ENCODE measurements at places on chromosomes 2 and 18.

DNA sequence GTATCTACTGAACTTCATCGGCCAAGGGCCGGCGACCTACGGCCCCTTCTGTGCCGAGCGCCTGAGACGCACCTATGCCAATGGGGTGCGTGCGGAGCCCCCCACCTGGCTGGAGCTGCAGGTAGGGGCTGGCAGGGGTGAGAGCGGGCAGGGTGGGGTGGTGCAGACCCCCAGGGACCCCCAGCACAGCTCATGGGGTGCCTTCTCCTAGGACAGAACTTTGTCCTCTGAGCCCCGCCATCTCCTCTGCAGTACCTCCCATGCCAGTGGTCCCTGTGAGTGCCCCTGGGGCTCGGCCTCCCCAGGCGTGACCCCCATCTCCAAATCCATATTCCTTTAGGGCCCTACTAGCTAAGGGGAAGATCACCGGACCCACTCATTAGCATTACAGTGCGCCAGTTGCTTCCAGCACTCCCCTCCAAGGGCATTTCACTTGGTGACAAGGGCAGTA, 23.9 kb upstream of the GPR17 start:
- no peak for DNase-seq

DNA sequence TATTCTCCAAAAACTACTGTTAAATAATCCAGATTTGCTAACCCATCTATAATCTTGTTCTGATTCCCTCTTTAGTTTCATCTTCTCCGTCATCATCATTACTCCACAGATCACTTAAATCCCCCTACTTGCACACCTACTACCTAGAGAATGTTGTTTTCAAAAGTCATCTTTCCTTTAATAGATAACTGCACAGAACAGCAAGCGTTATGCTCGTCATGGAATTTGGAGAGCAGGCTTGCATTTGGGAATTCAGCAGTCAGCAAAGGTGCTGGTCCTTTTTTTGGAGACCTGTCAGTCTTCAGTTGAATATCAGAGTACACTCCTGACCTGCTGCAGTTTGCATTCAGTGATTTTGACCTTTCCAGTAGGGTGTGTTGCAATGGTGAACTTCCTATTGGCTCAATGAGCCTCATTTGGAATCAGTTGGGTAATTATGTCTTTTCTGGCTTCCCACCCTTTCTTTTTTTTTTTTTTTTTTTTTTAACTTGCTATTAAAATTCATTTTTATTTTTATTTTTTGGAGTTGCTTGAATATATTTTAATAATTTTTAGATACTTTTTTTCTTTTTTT, 110.6 kb downstream of the HNRNPLL start:
- DNase-seq = no peak

DNA sequence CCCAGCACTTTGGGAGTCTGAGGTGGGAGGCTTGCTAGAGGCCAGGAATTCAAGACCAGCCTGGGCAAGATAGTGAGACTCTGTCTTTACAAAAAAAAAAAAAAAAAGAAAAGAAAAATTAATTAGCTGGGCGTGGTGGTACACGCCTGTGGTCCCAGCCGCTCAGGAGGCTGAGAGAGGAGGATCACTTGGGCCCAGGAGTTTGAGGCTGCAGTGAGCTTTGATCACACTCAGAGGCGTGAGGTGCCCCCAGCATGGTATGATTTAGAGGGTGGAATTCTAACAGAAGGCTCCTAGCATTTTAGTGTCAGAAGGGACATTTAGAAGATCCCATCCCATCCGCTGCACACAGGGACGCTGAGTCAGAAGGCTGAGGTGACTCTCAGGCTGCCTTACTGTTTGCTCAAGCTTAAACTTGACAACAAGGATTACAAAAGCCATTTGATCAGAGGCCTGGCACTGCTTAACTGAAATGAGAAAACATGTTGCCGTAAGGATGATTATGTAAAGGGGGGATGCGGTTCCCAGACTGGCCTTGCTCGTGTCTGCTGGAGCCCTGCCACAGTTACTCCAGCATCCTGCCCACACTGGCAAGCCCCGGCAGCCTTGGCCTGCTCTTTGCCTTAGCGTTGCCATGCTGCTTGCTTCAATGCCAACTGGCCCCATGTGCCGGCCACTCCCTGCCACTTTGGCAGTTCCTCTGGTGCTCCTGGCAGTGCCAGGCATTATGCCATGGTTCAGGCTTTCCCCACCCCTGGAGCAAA, 45.6 kb upstream of the SLC1A4 start:
- DNase-seq = no peak

DNA sequence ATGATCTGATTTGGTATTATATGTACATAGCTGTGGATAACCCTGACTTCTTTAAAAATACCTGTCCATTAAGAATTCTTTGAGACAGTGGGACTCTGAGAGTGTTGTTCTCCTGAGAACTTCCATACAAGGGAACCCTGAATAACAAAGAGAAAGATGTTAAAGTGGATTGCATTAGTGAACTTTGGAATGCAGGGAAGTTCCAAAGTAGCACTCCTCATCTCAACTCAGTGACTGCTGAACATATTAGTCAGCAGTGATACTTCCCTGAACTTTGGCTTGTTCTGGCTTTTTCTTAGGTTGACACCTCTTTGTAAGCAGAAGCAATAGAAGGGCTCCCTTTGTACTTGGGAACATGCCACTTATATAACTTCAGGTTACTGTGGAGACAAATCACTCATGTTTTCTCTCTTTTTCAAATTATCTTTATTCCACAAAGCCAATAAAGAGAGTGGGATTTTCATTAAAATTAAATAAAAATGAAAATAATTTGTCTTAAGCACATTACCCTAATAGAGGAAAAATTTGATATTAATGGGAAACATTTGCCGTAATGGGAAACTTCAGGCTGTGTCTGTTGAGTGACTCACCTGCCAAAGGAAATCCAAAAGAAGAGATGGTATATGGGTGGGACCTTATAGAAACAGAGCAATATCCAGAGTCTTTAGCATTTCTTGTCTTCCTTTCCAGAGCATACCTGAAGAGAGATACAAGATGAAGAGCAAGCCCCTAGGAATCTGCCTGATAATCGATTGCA, 33.3 kb downstream of the CFLAR start:
- DNase-seq = no peak

DNA sequence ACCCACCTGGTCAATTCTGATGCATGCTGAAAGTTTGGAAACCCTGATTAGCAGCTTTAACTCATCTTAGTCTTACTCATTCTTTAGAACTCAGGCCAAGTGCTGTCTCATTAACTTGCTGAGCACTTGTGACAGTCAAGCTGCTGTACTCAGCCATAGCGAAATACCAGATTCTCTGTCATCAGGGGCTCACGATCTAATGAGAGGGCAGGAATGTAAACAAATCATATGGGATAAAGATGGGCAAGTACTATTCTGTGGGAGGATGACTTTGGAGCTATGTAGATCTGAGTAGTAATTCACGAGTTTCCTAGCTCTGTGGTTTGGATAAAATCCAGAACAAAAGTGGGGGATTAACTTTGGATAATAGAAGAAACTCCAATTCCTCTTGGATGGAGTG, 376.6 kb downstream of the HRH4 start:
- no peak for DNase-seq

DNA sequence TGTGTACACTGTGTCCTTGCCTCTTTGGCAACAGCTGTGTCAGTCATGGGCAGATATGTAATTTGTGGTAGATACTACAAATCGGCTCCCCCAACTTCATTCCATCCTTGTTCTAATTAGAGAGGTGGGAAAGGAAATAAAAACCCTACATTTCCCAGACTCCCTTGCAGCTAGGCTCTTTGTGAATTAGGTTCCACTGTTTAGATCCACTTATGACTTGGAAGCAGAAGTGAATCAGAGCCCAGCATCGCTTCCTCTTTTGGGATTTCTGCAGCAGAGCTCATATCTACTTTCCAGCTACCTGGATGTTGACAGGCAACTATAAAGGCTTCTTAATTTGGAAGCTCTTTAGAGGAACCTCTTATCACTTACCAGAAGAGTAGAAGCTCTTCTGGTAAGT, 34.1 kb upstream of the NARS1 start:
- no peak for DNase-seq

DNA sequence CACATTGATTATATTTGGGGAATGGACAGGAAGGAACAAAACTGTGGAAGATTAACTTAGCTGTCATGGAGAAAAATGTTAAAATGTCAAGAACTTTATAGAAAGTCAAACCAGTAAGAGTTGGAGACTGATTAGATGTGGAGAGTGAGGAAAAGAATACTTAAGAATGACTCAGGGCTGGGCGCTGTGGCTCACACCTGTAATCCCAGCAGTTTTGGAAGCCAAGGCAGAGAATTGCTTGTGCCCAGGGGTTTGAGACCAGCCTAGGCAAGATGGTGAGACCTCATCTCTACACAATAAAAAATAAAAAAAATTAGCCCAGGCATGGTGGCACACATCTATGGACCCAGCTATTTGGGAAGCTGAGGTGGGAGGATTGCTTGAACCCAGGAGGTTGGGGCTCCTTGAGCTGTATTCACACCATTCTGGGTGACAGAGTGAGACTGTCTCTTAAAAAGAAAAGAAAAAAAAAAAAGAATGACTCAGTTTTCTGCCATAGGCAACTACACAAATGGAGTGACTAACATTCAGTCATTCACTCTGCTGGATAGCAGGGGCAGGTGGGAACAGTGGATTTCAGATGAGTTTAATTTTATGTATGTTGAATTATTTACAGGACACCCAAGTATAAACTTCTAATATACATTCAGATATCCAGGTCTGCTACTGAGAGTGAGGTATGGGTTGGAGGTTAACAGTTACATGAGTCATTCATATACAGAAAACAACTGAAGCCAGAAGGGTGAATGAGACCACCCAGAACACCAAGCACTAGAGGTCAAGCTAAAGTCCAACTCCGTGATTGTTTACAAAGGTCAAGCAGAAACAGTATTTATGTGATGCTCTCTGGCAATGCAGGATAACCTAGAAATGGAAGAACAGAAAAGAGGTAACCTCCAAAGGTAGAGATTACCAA, 33.9 kb downstream of the ORC2 start:
- DNase-seq = no peak

GRCh38 chr2:170098626-170099312, 79.2 kb upstream of the MYO3B start:
- DNase-seq = no peak

DNA sequence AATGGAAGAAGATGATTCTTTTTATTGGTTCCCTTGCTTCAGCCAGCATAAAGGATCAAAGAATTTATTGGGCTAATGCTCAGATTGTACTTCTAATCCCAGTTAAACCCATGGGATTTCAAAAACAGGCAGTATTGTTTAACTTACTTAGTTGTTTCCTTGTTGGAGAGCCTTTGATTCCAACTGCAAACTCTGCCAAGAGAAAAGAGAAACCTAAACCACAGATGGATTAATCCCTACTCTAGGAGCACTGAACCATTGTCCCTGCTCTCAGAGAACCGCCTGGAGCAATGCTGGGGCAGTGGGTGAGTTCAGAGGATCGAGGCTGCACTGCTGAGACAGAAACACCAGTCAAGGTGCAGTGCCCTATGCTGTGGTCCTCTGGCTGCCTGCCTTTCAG, 44.9 kb upstream of the SIGLEC15 start:
- DNase-seq = no peak

- peak; percentile 57 for DNase-seq
Measured at GRCh38 chr18:76491473-76491775, 3.6 kb downstream of the ZNF516 start.

- no peak for DNase-seq
Measured at GRCh38 chr18:73520229-73520628, 627.4 kb downstream of the FBXO15 start.

GRCh38 chr18:46166261-46166970, 62.2 kb downstream of the HAUS1 start:
- no peak for DNase-seq

DNA sequence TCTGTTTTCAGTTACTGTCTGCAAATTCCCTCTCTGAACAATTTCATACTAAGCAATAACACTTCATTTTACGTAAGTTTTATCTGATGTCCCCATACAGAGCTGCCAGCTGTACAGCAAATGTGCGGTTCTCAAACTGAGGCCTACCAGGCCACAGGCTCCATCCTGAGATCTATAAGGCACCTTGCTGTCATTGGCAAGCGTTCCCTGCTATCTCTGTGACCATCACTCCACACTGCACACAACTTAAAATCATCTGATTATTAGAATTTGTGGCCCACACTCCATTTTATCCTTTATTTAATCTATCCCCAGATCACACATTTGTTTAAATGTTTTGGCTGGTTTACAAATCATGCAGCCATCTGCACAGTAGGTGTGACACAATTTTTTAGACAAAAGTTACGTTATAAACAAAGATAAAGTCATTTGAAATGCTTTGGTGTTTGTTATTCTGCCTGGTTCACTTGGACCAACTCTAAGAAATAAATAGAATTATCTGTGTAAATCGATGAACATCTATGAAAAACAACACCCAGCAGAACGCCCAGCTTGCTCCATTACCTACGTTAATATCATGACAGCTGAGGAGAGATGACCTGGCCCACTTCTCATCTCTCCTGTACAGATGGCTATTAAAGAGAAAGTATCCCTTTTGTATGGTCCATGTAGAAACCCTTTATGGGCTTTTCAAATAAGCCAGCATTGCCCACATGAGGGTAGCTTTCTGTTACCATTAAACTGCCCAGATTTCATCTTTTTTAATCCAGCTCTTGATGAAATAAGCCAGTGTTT, 162.4 kb downstream of the ZNF521 start:
- DNase-seq = no peak

- DNase-seq = no peak
Measured at GRCh38 chr18:45836242-45837205, 11.0 kb downstream of the SIGLEC15 start.

DNA sequence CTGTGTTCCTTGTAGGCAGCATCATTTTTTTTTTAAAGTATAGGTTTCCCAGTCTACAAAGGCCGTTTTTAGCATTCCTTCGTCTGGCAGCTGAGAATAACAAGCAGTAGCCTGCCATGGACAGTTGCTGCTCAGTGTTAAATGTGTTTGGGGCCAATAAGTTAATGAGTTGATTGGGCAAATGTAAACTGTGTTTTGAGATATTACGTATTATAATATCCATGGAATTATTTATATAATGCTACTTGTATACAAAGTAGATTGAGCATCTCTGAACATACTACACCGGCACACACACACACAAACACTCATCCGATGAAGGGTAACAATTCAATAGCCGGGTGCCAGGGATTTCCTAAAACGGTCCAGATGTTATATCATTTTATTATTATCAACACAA, 97.2 kb downstream of the IRS1 start:
- DNase-seq = no peak

GRCh38 chr18:52694804-52695203, 354.8 kb downstream of the DCC start:
- no peak for DNase-seq

DNA sequence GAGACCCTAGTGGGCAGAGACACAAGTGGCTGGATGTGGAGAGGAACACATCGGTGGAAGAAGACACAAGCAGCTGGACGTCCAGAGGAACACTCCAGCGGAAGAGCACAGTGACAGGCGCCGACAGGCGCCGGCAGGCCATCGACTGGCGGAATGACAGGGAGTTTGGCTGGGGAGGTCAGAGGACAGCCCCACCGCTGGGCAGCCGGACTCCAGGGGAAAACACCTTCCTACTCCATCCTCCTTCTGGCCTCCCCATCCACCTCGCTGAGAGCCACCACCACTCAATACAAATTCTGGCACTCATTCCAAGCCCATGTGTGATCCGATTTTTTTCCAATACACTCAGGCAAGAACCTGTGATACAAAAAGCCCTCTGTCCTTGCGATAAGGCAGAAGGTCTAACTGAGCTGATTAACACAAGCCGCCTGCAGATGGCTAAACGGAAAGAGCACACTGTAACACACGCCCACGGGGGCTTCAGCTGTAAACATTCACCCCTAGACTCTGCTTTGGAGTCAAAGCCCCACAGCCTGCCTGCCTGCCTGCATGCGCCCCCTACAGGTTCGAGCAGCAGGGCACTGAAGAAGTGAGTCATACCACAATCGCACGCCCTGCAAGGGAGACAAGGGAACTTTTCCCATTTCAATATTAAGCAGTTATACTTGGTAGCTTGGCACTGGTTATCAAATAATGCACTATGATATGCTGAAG, 50.2 kb upstream of the LRP1B start:
- no peak for DNase-seq

Data from activated naive CD8-positive, alpha-beta T cell treated with anti-CD3 and anti-CD28 coated beads, Interleukin-2, amount 50 U/mL, for 16 hours (primary cell).